ENCODE measurements at places on chromosomes 16 and 17.

GRCh38 chr17:50350733-50351132, 4.8 kb downstream of the XYLT2 start:
- no peak for DNase-seq

- no peak for DNase-seq
These were observed 315.8 kb downstream of the BCAS3 start for GRCh38 chr17:60993497-60993896.

DNA sequence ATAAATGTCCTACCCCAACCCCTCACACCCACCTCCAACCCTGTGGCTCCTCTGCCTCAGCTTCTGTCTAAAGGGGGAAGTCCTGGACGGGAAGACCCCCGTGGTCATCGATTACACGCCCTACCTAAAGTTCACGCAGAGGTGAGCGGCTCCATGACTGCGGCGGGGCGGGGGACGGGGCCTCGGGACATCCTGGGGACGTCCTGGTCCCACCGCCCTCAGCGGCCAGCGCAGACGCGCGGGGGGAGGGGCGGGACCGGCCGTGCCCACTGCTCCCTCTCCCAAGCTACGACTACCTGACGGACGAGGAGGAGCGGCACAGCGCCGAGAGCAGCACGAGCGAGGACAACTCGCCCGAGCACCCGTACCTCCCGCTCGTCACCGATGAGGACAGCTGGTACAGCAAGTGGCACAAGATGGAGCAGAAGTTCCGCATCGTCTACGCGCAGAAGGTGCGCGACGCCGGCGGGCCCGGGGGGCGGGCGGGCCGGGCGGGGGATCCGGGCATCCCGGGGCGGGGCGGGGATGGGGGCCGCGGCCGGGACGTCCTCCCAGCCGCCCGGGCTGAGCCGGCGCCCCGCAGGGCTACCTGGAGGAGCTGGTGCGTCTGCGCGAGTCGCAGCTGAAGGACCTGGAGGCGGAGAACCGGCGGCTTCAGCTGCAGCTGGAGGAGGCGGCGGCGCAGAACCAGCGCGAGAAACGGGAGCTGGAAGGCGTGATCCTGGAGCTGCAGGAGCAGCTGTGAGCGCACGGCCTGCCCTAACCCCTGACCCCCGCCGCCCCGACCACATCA, 6.7 kb downstream of the RUNDC3A start:
- no peak for DNase-seq

DNA sequence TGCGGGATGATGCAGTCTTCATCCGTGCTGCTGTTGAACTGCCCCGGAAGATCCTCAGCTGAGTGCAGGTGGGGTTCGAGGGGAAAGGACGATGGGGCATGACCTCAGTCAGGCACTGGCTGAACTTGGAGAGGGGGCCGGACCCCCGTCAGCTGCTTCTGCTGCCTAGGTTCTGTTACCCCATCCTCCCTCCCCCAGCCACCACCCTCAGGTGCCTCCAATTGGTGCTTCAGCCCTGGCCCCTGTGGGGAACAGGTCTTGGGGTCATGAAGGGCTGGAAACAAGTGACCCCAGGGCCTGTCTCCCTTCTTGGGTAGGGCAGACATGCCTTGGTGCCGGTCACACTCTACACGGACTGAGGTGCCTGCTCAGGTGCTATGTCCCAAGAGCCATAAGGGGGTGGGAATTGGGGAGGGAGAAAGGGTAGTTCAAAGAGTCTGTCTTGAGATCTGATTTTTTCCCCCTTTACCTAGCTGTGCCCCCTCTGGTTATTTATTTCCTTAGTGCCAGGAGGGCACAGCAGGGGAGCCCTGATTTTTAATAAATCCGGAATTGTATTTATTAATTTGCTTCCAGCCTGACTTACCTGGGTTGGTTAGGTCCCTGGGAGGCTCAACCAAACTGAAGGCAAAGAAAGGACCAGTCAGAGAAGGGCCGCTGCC, 5.8 kb downstream of the TRAF4 start:
- no peak for DNase-seq

GRCh38 chr17:19744922-19745757, 3.0 kb downstream of the ALDH3A1 start:
- DNase-seq = peak; percentile 52

DNA sequence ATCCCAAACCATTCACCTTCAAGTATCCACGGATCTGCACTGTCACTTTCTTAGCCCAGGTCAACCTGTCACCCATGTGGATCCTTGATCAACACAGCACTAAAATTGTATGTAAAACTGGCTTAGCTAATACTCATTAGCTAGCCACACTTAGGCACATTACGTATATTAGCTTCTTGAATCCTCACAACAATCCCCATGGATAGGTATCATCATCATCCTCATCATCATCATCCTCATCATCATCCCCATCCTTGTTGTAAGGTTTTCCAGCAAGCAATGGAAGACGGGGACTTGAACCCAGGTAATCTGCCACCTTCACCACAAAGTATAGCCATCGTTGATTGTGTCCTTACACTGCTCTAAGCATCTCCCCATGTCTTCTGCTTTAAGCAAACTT, 184.3 kb downstream of the XYLT1 start:
- DNase-seq = no peak

- no peak for DNase-seq
These were observed 251.7 kb upstream of the CACNG5 start for GRCh38 chr17:66583112-66583748.

- no peak for DNase-seq
These were observed 331.2 kb upstream of the MAF start for GRCh38 chr16:79931721-79932120.

GRCh38 chr16:79062821-79063220, 537.7 kb downstream of the MAF start:
- DNase-seq = no peak

- DNase-seq = no peak
These were observed 9.7 kb upstream of the HEXD start for GRCh38 chr17:82408288-82408937.

GRCh38 chr16:88804552-88805339, 1.2 kb downstream of the CDT1 start:
- DNase-seq = no peak

DNA sequence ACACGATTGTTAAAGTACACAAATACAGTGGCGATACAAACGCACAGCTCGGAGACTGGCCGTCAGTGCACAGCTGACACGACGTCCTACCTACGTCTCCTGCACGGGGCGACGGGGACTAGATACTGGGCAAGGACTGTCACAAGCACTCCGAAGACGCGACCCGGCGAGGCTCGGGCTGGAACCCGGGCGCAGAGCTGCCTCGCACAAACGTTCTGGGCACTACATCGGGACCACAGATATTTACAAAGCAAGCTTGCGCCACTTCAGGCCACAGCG, 13.8 kb downstream of the SLC16A3 start:
- DNase-seq = no peak

GRCh38 chr16:68910051-68910450, 66.7 kb downstream of the TANGO6 start:
- no peak for DNase-seq

DNA sequence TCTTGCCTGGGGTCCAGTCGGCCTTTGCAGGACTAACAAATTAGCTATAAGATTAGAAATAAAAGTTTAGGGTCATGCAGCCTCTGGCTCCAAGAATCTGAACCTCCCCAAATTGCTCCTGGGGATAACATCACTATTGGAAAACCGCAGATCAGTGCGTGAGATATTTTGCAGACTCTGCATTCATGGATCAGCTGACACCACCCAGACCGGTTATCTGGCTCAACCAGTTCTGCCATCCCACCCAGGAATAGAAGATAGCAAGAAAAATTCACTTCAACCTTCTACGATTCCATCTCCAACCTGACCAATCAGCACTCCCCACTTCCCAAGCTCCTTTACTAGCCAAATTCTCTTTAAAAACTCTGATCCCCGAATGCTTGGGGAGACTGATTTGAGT, 4.3 kb upstream of the PGS1 start:
- no peak for DNase-seq

- no peak for DNase-seq
These were observed 22.2 kb downstream of the TAC4 start for GRCh38 chr17:49825645-49826044.

GRCh38 chr17:66542129-66542966, 239.9 kb downstream of the PRKCA start:
- DNase-seq = no peak

- no peak for DNase-seq
These were observed 179.6 kb downstream of the AIPL1 start for GRCh38 chr17:6255322-6255721.

DNA sequence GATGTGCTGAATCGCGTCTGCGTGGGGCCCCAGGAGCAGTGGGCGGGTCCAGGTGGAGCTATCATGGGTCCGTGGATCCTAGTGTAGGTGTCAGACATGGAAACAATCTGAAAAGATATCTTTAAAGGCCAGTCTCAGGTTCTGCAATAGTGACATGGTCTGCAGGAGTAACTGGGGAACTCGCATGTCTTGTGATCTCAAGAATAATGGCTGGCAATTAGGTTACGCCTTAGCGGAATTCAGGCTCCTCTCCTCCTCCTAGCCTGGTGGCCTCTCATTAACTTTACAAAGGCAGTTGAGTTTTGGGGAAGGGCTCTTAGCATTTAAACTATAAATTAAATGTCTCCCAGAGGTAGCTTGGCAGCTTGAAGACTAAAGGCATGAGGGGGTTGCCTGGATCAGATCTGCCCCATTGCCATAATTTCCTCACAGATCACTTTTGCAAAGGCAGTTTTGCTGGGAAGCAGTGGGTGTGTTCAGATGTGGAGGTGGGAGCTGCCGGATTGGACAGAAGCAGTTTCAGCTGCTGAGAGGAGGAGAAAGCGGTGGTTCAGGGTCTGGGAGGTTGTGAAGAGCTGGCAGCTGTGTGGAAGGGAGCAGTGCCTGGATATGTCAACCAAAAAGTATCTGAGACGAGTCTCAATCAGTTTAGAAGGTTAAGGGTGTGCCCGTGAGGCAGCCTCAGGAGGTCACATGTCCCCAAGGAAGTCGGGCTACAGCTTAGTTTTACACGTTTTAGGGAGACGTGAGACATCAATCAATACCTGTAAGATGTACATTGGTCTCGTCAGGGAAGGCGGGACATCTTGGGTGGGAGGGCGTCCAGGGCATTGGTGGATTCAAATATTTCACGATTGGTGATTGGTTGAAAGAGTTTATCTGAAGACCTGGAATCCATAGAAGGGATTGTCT, 2.7 kb downstream of the TBCD start:
- no peak for DNase-seq

GRCh38 chr17:78349891-78350642, 9.8 kb downstream of the SOCS3 start:
- no peak for DNase-seq

GRCh38 chr16:17168181-17168580, 302.6 kb downstream of the XYLT1 start:
- DNase-seq = no peak

DNA sequence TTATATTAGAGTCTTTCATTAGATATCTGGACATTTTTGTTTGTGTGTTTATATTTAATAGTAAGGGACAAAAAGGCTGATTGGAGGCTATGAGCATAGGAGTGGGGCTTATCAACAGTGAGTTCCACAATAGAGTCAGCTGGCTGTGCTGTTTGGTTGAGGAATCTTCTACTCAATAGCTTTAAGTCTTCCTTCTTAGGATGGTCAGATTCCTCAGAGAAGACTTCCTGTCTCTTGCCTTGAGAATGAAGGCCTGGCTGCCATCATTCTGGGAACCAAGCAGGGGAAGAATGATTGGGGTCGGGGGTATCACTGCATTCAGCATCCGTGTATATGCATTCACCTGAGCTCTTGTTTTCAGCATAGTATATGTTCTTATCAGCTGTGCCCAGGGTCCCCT, 31.9 kb upstream of the ABCC11 start:
- DNase-seq = no peak

DNA sequence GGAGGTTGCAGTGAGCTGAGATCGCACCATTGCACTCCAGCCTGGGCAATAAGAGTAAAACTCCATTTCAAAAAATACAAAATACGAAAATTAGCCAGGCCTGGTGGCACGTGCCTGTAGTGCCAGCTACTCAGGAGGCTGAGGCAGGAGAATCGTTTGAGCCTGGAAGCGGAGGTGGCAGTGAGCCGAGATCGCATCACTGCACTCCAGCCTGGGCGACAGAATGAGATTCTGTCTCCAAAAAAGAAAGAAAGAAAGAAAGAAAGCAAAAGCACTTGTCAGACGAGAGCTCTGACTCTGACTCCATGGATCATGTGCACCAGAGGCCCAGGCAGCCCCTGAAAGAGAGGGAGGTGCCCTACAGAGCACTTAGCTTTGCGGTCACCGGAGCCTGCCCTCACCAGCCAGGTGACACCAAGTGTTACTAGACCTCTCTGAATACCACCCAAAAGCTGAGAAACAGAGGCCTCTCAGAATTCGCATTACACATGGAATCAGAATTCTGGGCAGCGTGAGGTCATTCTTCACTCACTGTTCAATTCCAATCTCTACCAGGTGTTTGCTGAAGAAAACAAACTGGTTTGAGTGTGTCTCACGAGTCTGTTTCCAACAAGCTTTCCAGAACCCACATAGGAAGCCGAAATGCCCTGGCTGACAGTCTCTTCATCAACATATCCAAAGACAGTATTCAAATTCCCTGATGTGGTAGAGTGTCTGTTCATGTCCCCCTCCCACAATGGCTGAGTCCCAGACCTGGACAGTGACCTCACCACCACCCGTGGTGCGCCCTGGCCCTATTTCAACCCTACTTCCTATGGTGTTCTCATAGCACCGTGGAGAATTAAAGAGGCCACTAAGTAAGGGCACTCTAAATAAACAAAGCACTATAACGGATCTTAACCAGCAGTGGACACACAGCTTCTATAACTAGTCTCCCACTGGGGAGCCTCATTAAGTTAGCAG, 1.5 kb downstream of the FLCN start:
- DNase-seq = no peak

DNA sequence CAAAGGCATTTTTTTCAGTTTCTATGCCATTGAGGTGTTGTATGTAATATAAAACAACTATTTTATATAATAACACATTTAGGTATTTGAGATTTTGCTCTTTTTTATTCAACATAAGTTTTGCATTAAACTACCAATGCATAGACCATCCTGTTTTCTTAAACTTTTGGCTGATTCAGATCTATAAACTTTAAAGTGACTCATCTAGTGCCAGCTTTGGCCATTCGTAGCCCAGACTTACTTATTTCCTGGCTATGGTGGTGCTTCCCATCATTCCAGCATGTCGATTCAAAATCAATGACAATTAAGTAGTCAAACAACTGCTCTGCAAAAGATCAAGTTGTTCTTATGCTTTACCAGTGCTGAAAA, 3.1 kb downstream of the ERI2 start:
- DNase-seq = no peak

DNA sequence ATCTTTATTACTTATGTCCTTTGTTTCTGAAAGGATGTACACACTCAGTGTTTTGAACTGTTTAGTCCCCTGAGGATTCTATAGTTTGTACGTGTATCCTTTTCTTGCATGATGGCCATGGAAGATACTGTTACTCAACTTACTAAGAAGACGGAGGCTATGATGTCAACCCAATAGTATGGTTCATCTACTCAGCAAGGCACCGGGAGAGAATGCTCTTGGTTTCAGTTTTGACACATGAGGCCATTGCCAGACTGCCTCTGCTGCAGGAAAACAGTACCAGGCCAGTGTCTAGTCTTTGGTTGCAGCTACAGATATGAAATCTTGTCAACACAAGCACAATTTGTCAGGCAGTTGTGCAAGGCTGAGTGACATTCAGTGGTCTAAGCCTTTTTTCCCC, 134.5 kb downstream of the MRTFB start:
- no peak for DNase-seq

GRCh38 chr17:63816123-63816522, 11.1 kb upstream of the PSMC5 start:
- DNase-seq = no peak

Data from iPS DF 19.7 (cell line).